ENCODE measurements at places on chromosomes 16 and 17.

- DNase-seq, result no peak
Measured at GRCh38 chr16:729768-730665, 3.1 kb downstream of the HAGHL start.

- DNase-seq, result no peak
Measured at GRCh38 chr17:16923097-16923903, 48.6 kb downstream of the TNFRSF13B start.

DNA sequence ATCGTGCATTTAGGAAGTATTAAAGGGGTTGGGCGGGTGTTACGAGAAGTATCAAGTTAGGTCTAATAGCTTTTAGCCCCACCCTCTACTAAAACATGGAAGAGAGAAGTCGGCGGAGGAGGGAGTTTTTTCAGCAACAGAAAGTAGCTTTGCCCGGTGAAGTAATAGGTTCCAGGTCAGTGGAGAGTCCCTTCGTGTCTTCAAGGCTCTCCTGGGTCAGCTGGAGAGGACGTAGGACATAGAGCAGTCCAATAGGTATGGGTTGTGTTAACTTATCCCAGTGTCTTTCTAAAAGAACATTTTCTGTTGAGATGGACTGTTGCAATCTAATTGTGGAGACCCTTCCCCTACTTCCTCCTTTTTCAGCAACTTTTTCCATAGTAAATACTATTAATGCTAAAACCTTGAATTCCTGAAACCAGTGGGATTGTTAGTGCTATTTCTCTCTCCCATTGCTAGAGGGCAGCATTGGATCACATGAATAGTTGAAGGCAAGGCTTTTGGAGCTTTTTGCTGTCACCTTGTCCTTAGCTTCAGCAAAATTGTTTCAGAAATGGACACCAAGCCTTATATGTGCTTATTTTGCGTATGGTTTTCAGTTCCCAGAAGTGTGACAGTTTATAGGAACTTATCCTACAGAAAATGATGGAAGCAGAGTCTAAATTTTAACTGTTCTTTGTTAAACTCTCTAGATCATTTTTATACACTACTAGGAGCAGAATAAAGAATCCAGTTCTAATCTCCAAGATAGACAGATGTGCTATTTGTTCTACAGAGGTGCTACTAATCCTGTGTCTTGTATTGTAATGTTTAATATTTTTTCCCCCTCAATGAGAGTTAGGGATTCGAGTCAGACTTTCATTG, 38.4 kb downstream of the UTP18 start:
- peak; percentile 53 for DNase-seq

DNA sequence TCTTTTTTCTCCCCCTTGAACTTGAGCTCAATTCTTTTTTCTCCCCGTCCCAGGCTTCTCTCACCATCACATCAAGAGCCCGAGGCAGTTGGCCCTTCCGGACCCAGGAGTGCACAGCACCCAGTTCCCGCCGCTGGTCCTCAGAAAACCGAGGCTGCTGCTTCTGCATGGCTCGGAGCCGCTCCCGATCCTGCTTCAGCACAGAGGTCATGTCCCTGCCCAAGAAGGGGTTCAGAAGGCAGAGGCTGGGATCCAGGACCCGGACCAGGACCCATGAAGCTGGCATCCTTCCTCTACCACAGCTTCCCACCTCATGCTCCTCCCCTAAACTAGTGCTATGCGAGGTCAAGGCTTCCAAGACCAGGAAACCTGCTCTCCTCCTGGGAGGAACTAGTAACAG, 10.5 kb downstream of the PER1 start:
- no peak for DNase-seq

DNA sequence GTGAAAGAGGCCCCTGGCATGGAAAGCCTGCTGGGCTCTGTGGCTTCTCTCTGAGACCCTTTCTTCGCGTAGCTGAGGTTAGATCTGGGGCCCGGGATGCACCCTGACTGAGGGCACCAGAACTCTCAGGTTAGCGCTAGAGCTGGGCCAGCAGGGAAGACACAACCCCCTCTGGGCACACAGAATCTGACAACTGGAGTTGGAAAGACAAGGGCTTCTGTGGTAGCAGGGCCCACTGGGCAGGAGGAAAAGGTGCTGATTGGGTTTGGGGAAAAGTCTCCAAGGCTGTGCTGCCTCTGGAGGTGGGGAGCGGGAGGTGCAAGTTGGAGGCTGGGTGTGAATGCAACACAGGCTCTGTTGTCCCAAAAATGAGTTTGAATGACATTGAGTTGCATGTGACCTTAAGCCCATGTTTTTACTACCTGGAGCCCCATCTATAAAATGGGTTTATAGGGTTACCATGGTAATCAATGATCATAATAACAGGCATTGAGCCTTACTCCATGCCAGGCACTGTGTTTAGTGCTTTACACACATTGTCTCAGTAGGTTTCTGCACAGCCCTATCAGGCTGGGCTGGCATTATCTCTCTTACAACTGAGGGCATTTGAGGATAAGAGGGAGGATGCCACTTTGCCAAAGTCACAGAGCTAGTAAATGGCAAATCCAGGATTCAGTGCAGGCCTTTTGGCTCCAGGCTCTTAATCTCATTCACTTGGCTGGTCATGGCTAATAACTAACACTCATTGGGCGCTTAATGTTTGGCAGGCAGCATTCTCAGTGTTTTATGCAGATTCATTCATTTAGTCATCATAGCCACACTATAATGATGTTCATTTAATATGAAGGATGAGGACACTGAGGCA, 9.5 kb upstream of the IGFBP4 start:
- DNase-seq, result no peak

- DNase-seq, result no peak
Measured at GRCh38 chr17:61233991-61234750, 165.5 kb upstream of the TBX2 start.

- no peak for DNase-seq
Measured at GRCh38 chr16:46996952-46997458, 23.5 kb upstream of the DNAJA2 start.

- DNase-seq, result peak; percentile 52
Measured at GRCh38 chr17:64281962-64282752, 19.1 kb upstream of the TEX2 start.
